ENCODE measurements at places on chromosomes 4 and X.

GRCh38 chr4:69787879-69788278, 27.5 kb upstream of the SULT1B1 start:
- DNase-seq: no peak

GRCh38 chr4:94641702-94642560, 115.8 kb upstream of the BMPR1B start:
- DNase-seq: no peak

- no peak for DNase-seq
These were observed 153.4 kb downstream of the PPARGC1A start for GRCh38 chr4:23736466-23736865.

GRCh38 chr4:79439489-79439888, 31.5 kb upstream of the GK2 start:
- no peak for DNase-seq

DNA sequence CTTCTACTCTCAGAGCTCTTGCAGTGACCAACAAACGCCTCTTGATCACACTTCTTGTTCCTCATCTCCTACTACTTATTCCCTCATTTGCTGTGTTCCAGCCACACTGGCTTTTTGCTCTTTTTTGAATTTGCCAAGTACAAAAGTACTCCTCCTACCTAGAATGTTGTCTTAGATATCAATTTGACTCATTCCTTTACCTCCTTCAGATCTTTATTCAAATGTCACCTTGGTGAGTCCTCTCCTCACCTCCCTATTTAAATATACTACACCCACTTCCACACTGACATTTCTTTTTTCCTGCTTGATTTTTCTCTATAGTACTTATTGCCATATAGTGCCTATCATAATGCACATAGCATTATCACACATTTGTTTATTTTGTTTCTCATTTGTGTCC, 6.2 kb upstream of the DCAF4L1 start:
- no peak for DNase-seq

GRCh38 chrX:2466876-2467656, 33.7 kb downstream of the DHRSX start:
- DNase-seq: no peak

GRCh38 chr4:144582975-144583374, 63.0 kb upstream of the HHIP start:
- no peak for DNase-seq
